ENCODE measurements at places on chromosomes 3 and 15. TPM values are rescaled to one million over a fixed set of nuclear protein-coding genes. Genes with fewer than 3 reads are reported as not detected.
A peak's percentile ranks its signal among the peaks of the same experiment; 100 is the strongest.

- no peak for DNase-seq
Measured at GRCh38 chr3:170228093-170228766, 6.0 kb downstream of the PRKCI start.

DNA sequence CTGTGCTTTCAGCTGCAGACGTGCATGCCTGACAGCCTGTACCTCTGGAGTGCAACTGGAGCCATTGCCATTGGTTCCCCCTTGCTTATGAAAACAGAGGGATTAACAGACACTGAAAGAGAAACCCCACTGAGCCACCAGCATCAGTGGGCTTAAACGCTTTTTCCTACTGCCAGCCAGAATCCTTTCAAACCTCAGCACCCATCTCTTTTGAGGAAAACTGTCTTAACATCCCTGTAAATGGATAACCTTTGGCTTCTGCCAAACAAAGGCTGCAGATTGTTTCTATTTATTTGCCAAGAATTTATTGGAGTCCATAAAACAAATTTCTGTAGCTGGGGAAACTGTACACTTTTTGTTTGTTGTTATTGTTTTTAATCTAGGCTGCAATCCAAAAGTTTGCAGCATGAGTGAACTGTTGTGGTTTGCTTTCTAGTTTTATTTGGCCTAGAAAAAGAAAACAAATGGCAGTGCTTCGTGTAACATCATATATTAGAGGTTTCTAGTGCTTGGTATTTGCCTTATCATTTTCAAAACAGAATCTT is 369.2 kb upstream of the IL12A start:
- no peak for DNase-seq

Gene IL20RB
- total RNA-seq = 0.96 TPM

Gene CRABP1
- 1.5 TPM for total RNA-seq

DNA sequence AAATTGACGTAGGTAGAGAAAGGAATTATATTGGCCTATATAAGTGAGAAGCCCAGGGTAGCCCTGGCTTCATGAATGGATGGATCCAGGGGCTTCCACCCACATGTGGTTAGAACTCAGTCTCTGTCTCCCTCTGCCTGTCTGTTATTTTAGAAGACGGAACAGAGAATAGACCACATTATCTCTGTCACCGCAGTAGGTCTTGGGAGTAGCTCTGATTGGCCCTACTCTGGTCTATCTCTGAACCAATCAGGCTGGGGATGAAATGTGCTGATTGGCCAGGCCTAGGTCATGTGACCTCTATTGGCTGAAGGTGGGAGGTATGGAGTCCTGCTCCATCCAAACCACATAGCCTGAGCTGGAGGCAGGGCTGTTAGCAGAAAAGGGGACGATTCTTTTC is 143.0 kb upstream of the PRR23C start:
- DNase-seq = no peak

DNA sequence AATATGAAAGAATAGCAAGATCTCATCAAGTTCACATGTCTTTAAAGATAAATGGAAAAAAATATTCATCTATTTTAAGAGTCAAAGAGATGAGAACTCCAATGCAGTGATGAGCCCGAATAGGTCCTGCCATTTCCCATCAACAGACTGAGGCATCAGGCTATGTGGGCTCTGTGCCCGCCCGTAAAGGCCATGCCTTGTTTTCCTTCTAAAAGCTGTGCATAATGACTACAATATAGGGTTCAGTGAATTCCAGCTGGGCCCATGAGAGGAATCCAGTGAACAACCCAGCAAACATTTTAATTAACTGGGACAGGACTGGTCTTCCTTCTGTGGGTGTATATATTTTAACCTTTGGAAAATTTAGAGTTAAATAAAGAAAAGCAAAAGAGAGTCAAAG is 44.6 kb downstream of the RASGRP1 start:
- no peak for DNase-seq

DNA sequence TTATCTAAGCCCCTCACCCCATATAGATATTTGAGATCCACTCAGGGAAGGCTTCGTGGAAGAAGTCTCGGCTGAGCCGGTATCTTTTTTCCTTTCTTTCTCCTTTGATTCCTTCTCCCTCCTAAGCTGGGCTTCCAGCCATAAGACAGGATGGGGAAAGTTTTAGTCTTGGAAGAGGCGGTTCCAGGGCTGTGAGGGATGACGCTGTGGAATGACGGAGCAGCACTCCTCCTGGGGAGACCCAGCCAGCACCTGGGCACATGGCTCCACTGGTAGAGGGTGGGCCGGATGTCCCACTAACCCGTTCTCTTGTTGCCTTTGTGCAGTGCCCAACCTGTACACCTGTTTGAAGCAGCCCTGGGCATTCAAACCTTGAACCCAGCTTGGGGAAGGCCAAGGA is 43.2 kb upstream of the FAM107A start:
- no peak for DNase-seq

DNA sequence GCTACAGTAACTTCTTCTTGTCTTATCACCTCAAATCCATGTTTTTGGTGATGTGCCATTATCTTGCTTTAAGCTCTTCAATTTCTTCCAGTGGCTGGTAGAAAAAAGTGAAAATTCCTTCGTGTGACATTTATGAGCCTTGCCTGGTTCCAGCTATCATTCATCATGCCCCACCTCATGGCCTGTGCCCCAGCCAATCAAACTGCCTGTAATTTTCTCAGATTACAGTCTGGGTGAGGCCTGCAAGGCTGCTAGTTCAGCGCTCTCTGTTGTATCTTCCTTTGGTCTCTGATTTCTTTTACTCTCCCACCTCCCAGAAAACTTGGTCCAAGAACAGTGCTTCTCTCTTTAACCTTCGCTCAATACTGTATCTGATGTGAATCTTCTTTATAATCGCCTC is 249.3 kb upstream of the ZNF717 start:
- DNase-seq = no peak

GRCh38 chr15:99703603-99704443 is 29.4 kb downstream of the LYSMD4 start:
- no peak for DNase-seq

- DNase-seq = no peak
Measured at GRCh38 chr3:111963424-111963823, 15.4 kb upstream of the ABHD10 start.

- DNase-seq = no peak
Measured at GRCh38 chr3:27730774-27731659, 8.9 kb upstream of the EOMES start.

DNA sequence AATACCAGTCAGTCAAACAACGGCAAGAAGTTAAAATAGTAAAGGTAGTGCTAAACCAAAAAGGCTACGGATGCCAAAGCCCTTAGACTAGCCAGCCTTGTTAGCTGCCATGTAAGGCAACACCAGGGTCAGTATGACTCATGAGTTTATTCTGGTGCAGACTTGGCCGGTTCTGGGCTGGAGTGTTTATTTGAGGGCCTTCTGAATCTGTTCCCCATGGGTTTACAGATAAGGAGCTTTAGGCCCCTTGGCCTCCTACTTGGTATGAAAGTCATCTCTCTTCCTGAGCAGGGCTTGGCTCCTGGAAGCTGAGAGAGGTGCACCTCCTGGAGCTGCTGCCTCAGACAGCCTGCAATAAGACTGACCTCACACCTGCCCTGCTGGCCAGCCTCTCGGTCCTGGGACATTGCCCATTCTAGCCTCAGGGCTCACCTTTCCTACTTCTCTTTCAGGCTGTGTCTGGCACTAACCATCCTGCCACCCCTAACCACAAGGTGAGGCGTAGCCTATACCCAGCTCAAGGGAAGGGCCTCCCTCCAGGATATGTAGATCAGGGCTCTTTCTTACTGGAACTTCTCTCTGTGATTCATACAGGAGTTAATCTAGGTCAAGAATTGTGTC is 10.4 kb upstream of the RTP1 start:
- peak; percentile 22 for DNase-seq

Gene RETNLB
- total RNA-seq = 97.9 TPM

Gene ACOX2
- total RNA-seq = 22.4 TPM

GRCh38 chr3:172522871-172523818 is at the start of gene TNFSF10:
Gene TNFSF10 (minus strand): TSS chr3:172523430. CDS start chr3:172523384, 46 bp downstream.
- peak; percentile 89 for DNase-seq

DNA sequence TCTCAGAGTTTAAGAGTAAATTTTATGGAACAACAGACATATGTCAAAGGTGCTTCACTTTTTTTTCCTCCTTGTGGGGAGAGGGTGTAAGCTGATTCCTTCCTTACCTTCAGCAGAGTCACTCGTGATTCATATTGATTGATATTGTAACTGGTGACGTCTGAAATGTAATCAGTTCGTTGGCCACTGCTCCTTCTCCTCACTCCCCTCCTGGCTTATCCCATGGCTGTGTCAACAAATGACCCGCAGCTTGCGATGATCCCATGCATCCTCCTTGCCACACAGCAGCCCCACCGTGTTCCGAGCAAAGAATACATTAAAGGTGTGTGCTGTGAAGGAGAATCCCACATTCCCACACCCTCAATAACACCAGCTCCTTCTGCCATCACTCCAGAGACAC is 7.3 kb downstream of the MGLL start:
- DNase-seq = no peak

Gene CAMK1
- 7.8 TPM for total RNA-seq

DNA sequence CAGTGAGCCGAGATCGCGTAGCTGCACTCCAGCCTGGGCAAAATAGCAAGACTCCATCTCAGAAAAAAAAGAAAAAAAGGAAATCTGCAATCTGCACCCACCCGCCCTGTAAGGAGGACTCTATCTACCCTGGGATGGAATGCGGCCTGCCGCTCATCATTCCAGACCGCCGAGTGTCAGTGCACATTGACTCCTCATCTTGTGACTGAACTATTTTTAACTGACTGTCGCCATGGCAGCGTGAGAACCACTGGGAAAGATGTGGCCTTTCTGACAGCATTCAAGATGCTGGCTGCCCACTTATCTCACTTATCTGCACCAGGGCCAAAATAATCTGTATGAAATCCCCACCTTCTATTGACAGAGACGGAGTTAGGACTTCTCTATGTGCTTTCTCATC is 38.8 kb upstream of the ANKRD34C start:
- DNase-seq = no peak

DNA sequence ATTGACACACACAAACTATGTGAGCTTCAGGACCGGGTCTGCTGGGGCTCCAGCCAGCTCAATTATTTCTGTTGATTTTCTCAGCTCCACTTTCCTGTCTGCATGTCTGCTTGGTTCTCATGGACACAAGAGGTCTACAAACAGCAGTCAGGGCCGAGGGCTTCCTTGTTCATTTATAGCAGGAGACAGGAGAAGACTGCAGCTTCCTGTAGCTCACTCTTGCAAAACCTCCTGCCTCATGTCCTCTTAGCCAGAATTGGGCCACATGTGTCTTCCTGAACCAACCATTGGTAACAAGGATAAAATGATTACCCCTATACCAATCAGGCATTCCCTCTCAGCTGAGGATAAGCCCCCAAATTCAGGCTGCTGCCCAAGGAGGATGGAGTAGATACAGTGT is 182.8 kb downstream of the TLE3 start:
- DNase-seq = no peak

DNA sequence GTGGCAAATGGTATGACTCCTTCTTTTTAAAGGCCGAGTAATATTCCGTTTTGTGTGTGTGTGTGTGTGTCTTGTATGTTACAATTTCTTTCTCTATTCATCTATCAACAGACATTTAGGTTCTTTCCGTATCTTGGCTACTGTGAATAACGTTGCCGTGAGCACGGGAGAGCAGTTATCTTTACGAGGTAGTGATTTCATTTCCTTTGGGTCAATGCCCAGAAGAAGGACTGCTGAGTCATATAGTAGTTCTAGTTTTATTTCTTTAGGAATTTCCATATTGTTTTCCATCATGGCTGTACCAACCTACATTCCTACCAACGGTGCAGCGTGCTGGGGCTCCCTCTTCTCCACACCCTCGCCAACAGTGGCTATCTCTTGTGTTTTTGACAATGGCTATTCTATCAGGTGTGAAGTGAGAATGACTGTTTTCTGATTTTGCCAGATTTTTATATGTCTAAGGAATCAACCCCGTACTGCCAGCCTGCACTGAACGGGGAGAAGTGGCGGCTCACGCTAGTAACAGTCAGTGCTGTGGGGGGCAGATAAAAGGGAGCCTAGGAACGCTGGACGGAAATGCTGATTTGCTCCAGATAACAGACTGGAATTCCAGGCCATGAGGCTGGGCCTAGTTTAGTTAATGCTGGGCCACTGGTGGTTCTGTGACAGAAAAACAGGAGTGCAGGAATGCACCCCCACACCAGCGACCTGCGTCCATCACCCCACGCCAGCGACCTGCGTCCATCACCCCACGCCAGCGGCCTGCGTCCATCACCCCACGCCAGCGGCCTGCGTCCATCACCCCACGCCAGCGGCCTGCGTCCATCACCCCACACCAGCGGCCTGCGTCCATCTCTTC is 168.1 kb downstream of the XXYLT1 start:
- peak; percentile 71 for DNase-seq

Measured in colonic mucosa (tissue), 4 donors.